Activated naive CD8-positive, alpha-beta T cell treated with anti-CD3 and anti-CD28 coated beads, Interleukin-2, amount 50 U/mL, for 16 hours (primary cell): ENCODE measurements at places on chromosomes 1 and 21.

DNA sequence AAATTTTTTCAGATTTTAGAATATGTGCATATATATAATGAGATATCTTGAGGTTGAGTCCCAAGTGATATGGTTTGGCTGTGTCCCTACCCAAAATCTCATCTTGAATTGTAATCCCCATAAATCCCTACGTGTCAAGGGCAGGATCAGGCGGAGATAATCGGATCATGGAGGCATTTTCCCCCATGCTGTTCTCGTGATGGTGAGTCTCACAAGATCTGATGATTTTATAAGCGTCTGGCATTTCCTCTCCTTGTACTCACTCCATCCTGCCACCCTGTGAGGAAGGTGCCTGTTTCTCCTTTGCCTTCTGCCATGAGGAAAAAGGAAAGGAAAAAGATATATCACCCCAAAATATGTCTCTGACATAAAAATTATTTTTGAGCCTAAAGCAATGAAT is 64.6 kb downstream of the TOR3A start:
- DNase-seq, result no peak

GRCh38 chr1:66348776-66349175 is 185.2 kb upstream of the SGIP1 start:
- no peak for DNase-seq

- DNase-seq, result no peak
These were observed 172.5 kb downstream of the DYRK1A start for GRCh38 chr21:37538971-37539590.

- no peak for DNase-seq
These were observed 19.6 kb upstream of the CBR3 start for GRCh38 chr21:36115138-36115730.

GRCh38 chr1:117121589-117122329 is at the start of gene TRIM45:
Gene TRIM45, minus strand, starts transcription at chr1:117121749. Its CDS starts 548 bp downstream, at chr1:117121201.
- DNase-seq, result peak; percentile 55

- no peak for DNase-seq
These were observed 8.6 kb downstream of the CDC14A start for GRCh38 chr1:100360790-100361510.

- DNase-seq, result no peak
These were observed 31.7 kb downstream of the LAMB3 start for GRCh38 chr1:209620487-209620884.

DNA sequence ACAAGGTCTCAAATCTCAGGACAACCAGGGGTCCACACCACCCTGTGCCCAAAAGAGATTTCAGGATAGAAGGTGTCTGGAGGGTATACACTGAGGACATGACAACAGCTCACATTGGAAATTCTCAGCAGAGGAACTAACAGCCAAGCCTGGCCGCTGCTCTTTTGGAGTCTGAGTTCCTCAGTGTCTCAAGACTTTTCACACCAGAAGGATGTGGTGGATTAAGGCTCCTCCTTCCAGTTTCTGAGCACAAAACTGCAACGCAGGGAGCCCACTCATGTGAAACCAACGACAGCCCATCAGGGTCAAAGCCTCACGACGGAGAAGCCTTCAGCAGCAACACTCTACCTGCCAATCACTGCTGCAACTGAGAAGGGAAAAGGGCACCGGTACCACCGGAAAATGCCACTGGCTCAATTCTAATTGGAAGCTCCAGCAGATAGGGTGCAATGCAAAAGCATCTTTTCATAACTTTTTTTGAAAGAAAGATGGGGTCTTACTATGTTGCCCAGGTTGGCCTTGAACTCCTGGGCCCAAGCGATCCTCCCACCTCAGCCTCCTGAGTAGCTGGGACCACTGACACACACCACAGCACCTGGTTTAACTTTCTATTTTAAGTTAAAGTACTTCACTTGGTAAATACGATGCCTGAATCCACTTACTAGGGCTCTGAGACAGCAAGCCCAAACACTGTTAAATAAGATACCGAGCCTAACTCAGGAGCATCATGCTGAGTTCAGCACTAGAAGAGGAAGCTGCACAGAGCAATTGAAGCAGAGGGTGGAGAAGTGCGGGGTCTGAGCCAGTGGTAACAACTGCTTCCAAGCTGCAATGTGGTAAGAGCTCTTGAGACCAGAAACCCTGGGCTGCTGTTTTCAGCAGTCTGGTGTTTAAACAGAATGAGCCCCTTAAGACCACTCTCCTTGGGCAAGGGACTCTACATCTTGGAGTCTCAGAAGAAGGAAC is 7.8 kb downstream of the CAPZB start:
- no peak for DNase-seq

DNA sequence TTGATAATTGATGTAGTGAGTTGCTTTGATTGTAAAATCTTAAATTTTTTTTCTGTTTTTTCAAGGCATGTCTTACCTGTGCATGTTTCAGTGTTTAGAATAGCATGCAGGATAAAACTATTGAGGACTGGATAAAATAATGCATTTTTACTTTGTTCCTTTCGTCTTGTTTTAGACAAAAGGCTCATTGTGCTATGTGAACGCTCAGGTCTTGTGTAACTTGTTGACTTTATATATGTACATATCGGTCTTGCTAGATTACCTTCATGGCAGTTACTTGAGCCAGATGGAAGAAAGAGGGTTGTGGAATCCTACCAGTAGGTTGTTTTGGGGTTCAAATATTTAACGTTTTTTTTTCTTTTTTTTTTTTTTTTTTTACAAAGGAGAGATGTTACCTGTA is 7.0 kb downstream of the NFIA start:
- no peak for DNase-seq

GRCh38 chr1:204152310-204153044 is 633 bp upstream of the ETNK2 start:
- no peak for DNase-seq
